ENCODE measurements at places on chromosomes 16 and 17.

DNA sequence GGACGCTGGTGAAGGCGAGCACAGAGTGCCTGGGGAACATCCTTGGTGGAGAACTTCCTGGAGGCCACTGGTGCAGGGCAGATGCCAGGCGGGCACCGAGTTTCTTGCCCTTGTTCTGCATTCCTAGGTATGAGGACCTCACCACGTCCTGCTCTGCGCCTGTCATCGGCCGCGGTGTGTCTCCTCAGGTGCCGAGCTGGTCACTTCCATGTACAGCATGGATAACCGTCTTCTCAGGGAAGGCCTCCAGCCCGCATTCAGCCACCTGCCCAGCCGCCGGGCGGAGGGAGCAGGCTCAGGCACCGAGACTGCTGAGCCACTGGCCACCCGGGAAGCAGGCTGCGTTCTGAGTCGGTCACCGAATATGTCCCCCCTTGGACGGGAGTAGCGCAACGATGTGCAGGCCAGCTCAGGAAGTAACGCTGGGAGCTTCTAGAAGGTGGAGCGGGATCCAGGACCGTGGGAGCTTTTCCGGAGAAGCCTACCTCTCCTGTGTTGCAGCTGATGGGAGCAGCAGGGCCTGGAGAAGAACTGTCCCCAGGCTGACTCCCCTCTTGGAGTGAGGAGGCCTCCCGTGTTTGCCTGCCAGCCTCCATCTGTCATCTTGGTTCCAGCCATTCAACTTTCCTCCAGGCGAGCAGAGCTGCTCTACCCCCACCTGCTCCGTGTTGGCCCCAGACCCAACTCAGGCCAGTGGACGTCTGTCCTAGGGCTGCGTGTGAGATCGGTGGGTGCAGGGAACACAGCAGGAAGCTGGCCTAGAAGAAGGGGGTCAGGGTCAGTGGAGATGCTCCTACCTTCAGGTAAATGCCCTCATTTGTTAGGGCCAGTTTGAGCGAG lies 2.1 kb upstream of the BAIAP2 start:
- DNase-seq, result no peak

- no peak for DNase-seq
Measured at GRCh38 chr16:50360033-50360778, 8.6 kb downstream of the BRD7 start.

DNA sequence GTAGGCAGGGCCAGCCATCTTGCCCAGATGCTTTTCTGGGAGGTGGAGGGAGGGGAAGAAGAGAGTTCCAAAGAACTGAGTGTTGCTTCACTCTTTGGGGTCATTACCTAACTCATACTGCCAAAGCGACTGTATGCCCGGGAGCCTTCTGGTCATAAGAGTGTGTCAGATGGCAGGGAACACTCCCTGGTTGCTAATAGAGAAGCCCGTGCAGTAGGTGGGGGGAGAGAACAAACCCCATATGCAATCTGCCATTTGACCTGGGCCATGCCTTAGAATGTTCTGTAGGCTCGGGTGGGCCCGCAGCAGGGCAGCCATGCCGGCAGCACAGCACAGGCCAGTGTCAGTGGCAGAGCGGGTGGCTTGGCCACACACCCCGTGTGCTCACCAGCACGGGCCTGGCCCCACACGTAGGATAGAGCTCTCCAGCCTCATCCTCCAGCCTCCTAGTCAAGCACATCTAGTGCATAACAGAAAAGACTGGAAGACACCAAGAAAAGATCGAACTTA lies 120.5 kb downstream of the SOCS1 start:
- peak; percentile 73 for DNase-seq

GRCh38 chr17:40568074-40568836 lies 3.0 kb upstream of the CCR7 start:
- no peak for DNase-seq

GRCh38 chr16:73978407-73978784 lies 318.2 kb upstream of the PSMD7 start:
- DNase-seq, result no peak

DNA sequence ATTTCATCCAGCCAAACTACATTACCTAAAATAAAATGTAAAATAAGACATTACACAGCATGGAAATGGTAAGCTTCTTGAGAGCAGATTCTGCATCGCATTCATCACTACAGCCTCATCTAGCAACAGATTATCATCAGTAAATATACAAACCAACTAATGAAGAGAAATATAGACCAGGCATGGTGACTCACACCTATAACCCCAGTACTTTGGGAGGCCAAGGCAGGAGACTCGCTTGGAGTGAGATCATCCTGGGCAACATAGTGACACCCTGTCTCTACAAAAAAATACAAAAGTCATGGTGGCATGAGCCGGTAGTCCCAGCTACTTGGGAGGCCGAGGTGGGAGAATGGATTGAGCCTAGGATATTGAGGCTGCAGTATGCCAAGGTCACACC lies 19.9 kb downstream of the NCBP3 start:
- peak; percentile 41 for DNase-seq

- no peak for DNase-seq
Measured at GRCh38 chr17:62693616-62694409, 66.3 kb downstream of the MRC2 start.
